ENCODE measurements at places on chromosomes 12 and 14. TPM values are rescaled to one million over a fixed set of nuclear protein-coding genes. Genes with fewer than 3 reads are reported as not detected.

DNA sequence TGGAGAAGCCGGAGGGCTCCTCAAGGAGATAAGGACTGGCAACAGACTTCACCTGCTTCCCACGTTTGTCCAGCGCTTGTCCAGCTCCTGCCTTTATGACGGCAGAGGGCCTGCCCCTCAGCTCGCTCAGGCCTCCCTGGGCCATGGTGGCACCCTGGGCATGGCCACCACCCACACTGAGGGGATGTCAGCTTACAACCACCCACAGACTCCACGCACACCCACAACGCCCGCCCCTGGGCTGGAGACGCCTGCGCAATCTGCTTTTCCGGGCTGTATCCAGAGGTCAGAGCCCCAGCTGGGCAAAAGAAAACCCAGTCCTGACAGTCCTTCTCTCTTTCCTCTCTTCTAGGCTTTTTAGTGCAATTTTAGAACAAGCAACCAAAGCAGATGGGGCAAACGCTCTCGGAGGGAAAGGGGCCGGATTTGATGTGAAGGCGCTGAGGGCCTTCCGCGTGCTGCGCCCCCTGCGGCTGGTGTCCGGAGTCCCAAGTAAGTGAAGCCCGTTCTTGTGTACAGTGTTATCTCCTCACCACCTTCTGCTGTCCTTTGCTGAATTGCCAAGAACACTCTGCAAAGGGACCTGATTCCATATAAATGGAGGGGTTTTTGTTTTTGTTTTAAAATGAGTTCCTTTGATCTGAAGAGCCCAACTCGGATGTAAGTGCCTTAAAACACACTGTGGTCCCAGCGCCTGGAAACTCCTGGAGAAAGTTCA lies 337.4 kb upstream of the FKBP4 start:
- H3K36me3 ChIP-seq: no peaks in the 10 kb centered on the region
- H3K4me1 ChIP-seq: peaks cover 3% of the 10 kb centered on the region
- H3K27ac ChIP-seq: no peak overlapping the region
- H3K4me3 ChIP-seq: no peak overlapping the region
- DNase-seq: no peak
- H3K27me3 ChIP-seq: no peaks in the 10 kb centered on the region

- H3K4me3 ChIP-seq: no peak overlapping the region
- no peak for DNase-seq
- no peak overlapping the region for H3K27ac ChIP-seq
- no peaks in the 10 kb centered on the region for H3K27me3 ChIP-seq
- no peaks in the 10 kb centered on the region for H3K4me1 ChIP-seq
Measured at GRCh38 chr14:64601571-64601970, 51.8 kb downstream of the PPP1R36 start.

DNA sequence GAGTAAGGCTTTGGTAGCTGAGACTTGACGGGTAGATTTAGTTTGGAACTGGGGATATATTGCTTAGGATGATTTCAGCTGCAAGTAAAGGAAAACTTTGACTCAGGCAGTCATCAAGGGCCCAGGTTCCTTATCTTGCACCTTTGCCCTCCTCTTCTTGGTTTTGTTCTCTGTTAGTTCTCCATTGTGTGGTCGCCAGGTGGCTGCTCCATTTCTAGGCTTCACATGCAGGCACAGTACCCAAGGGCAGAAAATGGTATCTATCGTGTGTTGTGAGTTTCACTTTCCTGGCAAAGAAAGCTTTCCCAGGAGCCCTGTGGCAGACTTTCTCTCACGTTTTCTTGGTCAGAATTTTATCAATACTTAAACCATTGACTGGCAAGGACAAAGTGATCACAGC lies 50.8 kb downstream of the VRK1 start:
- no peak overlapping the region for H3K4me3 ChIP-seq
- no peak overlapping the region for H3K27ac ChIP-seq
- H3K36me3 ChIP-seq: peaks cover 27% of the 10 kb centered on the region
- no peaks in the 10 kb centered on the region for H3K27me3 ChIP-seq

Gene IKZF4
- 14.4 TPM for total RNA-seq

Gene SLC16A7
- total RNA-seq: 43.3 TPM

Gene TAS2R8
- total RNA-seq: not detected

DNA sequence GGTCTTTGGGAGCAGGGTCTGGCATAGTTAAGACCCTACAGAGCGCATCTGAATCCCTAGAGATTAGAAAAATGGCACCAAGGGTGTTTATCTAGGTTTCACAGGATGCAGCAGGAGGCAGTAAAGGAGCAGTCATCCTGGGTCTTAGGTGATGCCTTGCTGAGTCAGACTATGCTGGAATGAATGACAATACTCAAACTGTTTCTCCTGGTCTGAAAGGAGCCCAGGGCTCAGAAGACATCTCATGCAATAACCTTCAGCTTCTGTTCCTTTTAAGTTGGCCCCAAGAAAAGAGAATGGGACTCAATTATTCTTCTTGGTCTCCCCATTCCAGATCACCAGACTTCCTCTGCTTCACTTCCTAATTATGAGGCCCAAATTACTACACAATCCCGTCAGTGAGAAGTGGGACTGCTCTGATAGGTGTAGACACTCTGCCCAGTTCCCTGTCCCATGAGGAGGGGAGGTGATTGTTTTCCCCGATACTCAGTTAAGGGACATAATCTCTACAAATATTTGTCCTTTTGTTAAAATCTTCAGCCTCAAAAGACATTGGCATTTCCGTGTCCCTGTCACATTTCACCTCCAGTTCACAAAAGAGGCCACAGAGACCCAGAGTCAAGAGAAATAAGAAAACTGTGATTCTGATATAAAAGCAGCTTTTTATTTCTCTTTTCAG lies 14.8 kb upstream of the APOF start:
- no peaks in the 10 kb centered on the region for H3K4me1 ChIP-seq
- H3K27me3 ChIP-seq: no peaks in the 10 kb centered on the region
- H3K4me3 ChIP-seq: no peak overlapping the region
- H3K36me3 ChIP-seq: no peaks in the 10 kb centered on the region
- no peak overlapping the region for H3K27ac ChIP-seq

DNA sequence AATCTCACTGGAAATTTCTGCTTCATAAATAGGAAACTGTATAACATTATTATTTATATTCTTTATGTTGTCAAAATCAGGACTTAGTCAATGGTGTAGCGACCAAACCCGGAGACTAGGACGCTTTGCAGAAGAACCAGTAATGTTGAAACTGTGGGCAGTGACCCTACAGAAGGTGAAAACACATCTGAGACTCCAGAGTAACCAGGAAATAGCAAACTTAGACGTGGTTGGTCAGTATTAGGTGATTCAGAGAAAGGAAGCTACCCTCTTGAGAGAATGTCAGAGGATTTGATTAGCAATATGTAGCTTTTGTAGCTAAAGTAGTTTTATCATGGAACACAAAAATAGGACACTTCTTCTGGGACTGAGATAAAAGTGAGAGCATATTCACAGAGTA lies 381.9 kb downstream of the SLC16A7 start:
- H3K27ac ChIP-seq: no peak overlapping the region
- H3K4me1 ChIP-seq: no peaks in the 10 kb centered on the region
- H3K4me3 ChIP-seq: no peak overlapping the region
- no peaks in the 10 kb centered on the region for H3K36me3 ChIP-seq

GRCh38 chr14:28348797-28349196 lies 417.8 kb upstream of the FOXG1 start:
- H3K27me3 ChIP-seq: no peaks in the 10 kb centered on the region
- H3K36me3 ChIP-seq: no peaks in the 10 kb centered on the region
- no peaks in the 10 kb centered on the region for H3K4me1 ChIP-seq

Gene KRT85
- total RNA-seq: not detected

DNA sequence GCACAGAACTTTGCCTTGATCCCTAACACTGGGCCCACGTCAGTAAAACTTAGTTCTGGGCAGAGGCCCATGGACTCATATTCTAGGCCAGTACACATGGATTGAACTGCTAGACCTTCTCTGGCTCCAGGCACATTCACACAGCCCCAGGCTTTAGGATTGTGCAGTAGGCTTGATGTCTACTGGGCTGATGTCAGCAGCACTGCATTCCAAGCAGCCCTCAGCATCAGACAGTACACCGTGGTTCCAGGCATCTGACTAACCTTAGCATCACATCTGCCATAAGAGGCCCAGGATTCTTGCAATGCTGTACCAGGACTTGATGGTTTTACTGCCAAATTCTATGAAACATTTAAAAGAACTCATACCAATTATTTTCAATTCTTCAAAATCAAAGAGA lies 301.9 kb downstream of the CCER1 start:
- no peaks in the 10 kb centered on the region for H3K27me3 ChIP-seq
- H3K4me3 ChIP-seq: no peak overlapping the region
- no peaks in the 10 kb centered on the region for H3K36me3 ChIP-seq
- no peak for DNase-seq
- H3K27ac ChIP-seq: no peak overlapping the region

GRCh38 chr14:103128631-103129300 lies 5.5 kb downstream of the TNFAIP2 start:
- H3K4me3 ChIP-seq: no peak overlapping the region
- H3K27me3 ChIP-seq: no peaks in the 10 kb centered on the region
- H3K4me1 ChIP-seq: peaks cover 6% of the 10 kb centered on the region
- no peaks in the 10 kb centered on the region for H3K36me3 ChIP-seq

DNA sequence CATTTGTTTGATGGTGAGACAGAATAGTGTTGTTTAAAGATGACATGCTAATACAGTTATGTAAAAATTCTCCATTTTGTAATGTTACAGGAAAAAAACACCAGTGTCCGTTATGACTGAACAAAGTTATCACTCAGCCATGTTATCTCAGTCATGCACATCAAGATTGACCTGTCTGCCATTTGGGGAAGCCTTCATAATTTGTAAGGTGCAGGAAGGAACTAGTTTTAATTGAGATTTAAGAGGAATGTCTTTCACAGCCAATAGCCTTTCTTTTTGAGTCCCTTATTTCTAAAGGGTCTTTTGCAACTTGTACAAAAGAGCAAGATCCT lies 432.2 kb downstream of the RAD51B start:
- no peaks in the 10 kb centered on the region for H3K36me3 ChIP-seq
- no peaks in the 10 kb centered on the region for H3K27me3 ChIP-seq
- H3K4me1 ChIP-seq: peaks cover 8% of the 10 kb centered on the region
- no peak overlapping the region for H3K4me3 ChIP-seq
- no peak overlapping the region for H3K27ac ChIP-seq
- DNase-seq: no peak

DNA sequence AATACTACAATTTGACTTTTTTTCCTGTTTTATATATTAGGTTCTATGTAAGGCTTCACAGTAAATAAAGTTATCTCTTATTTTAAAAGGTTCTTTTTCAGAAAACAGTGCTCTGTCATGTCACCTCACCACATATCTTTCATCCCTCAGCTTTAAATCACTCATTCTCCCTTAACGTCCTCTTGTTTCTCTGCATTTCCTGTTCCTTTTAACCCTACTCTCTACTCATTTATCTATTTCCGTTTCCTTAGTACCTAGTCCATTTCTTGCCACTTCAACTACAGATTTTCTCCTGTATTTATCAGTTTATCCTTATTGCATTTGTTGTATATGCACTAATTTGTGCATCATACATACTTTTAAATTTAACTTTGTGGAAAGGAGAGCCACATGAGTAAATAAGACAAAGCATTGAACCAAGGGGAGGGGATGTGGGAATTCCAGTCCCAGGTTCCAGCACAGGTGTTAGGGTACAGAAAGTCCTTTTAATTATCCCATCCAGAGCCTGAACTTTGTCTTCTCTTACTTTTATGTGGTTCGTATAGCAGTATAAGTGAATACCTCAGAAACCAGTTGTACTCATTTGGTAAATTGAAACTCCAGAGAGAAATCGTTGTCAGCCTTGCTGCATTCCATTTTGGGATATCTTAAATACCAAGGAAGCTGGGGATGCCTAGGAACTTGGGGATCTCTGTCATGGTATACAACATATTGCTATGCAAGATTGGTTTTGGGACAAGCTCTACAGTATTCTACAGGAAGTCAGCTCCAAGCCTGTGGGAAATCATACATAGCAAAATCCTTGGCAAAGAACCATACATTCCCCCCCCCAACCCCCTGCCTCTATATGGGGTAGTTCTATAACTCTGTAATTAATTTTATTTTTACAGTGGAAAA lies 120.5 kb downstream of the DIP2B start:
- H3K36me3 ChIP-seq: peaks cover 31% of the 10 kb centered on the region
- no peaks in the 10 kb centered on the region for H3K27me3 ChIP-seq
- H3K4me3 ChIP-seq: no peak overlapping the region
- peaks cover 13% of the 10 kb centered on the region for H3K4me1 ChIP-seq

DNA sequence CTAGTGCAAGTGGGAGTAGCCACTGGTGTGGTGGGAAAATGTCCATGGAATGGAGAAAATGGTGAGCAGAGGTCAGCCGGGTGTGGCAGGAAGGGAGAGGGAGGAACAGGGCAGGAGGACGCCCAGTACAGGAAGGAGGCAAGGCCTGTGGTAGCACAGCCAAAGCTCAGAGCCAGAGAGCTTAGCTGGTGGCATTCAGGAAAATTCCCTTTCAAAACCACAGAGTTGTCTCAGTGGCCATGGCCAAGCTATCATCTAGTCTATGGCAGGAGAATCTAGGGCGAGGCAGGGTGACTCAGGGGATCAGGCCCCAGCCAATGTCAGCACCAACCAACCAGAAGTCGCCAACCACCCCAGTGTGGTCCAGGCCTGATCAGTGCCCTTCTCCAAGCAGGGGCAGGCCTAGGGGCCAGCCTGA lies 67.7 kb upstream of the DDX11 start:
- no peaks in the 10 kb centered on the region for H3K27me3 ChIP-seq
- no peaks in the 10 kb centered on the region for H3K4me1 ChIP-seq
- no peaks in the 10 kb centered on the region for H3K36me3 ChIP-seq
- no peak overlapping the region for H3K4me3 ChIP-seq
- no peak for DNase-seq
- no peak overlapping the region for H3K27ac ChIP-seq

Gene PPP2R5E
- 35.5 TPM for total RNA-seq

Gene RAD51AP1
- total RNA-seq: 1.7 TPM

GRCh38 chr14:105294142-105294597 lies 6.6 kb downstream of the BRF1 start:
- peak overlapping the region; percentile 51 for H3K27ac ChIP-seq
- H3K36me3 ChIP-seq: no peaks in the 10 kb centered on the region
- no peak overlapping the region for H3K4me3 ChIP-seq
- peak; percentile 58 for DNase-seq

GRCh38 chr12:117981267-117981666 lies 12.5 kb upstream of the KSR2 start:
- H3K36me3 ChIP-seq: no peaks in the 10 kb centered on the region
- DNase-seq: no peak
- no peak overlapping the region for H3K4me3 ChIP-seq
- no peaks in the 10 kb centered on the region for H3K4me1 ChIP-seq

DNA sequence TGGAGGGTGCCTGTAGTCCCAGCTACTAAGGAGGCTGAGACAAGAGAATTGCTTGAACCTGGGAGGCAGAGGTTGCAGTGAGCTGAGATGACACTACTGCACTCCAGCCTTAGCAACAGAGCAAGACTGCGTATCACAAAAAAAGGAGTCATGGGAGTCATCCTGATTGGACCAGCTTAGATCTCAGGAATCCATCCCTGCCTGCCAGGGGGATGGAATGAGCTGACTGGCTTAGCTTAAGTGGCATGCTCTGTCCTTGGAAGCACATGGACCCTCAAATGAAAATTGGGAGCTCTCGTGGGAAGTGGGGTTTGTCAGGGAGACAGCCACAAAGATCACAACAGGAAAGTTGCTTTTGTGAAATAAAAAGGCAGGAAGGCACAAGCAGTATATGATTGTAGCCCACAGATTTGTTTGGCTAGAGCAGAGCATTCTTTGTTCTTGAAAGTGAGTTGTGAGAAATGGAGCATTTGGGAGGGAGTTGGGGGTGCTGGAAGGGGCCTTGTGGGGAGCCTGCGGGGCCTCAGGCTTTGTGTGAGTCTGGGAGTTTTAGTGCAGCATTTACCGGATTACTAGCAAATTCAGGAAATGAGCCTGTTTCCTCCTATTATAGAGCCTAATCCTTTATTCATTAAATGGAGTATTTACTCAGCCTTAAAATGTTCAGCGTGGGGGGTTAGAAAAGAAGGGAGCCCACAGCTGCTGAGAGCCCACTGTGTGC lies 30.7 kb downstream of the DGLUCY start:
- peaks cover 35% of the 10 kb centered on the region for H3K4me1 ChIP-seq
- H3K36me3 ChIP-seq: peaks cover 21% of the 10 kb centered on the region

Gene CD163L1
- total RNA-seq: not detected
